ENCODE measurements at places on chromosomes 2 and 18.

DNA sequence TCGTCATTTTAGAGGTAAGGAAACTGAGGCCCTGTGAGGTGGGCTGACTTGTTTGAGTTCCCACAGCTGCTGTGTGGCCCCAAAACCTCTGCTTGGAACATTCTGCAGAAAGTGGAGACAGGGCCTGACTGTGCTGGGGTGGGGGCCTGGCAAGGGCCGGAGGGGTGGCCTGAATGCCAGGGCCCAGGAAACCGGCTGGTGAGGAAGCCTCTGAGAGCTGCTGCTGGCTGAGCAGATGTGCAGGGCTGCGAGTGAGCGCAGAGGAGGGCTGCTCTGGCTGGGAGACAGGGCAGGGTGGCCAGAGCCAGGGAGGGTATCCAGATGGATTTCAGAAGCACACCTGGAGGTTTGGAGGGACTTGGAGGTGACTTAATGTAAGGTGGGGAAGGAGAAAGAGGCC, 29.9 kb upstream of the INHBB start:
- no peak for DNase-seq

GRCh38 chr2:164509137-164509877, 112.0 kb downstream of the GRB14 start:
- DNase-seq = no peak

DNA sequence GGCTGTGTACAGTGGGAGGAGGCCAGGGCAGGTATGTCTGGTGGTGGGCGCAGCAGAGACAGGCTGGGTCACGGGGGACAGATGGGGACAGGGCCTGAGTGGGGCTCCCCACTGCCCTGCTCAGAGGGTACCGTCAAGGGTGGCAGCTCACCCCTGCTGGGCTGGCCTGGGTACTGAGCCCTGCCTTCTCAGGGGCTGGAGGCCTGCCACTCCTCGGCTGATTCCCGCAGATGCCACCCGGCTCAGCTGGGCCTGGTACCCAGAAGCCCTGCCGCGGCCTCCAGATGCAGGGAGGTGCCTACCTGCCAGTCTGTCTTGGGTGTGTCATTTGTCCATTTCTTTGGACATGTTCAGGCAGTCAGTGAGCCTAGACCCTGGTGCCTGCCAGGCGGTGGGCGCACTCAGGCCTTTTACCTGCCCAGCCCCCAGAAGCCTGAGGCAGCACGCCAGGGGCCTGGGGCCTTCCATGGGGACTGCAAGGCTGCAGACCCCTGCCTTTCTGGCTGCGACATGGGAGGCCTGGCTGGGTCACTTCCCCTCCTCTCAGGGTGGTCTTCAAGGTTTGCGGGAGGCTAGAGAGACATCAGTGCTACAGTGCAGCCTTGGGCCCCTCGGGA, 3.3 kb downstream of the SNORC start:
- no peak for DNase-seq

DNA sequence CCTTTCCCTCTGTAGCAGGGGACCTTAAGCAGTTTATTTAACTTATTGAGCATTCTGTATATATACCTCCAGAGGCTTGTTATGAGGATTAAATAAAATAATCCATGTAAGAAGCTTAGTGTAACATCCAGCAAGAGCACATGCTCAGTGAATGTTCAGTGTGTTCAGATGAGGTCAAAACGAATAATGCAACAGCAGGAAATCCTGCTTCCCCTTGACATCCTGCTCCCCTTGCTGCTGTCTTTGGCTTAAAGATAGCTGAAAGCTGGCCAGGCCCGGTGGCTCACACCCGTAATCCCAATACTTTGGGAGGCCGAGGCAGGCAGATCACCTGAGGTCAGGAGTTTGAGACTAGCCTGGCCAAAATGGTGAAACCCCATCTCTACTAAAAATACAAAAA, 68.7 kb downstream of the COL4A4 start:
- no peak for DNase-seq

GRCh38 chr18:12597760-12598159, 60.1 kb downstream of the SPIRE1 start:
- no peak for DNase-seq

DNA sequence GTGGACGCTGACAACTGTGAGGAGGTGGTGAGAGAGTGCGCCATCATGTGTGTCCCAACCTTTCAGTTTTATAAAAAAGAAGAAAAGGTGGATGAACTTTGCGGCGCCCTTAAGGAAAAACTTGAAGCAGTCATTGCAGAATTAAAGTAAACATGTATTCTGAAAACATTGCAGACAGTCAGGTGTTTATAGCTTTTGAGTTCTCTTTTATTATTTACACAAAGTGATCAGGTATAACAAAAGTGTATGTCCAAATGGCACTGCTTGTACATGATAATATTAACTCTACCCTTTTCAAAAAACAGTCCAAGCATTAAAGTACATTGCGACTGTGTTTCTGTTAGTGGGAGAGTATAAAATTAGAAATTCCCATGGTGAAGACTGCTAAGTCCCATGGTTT, 2.2 kb downstream of the TXNDC2 start:
- DNase-seq = no peak

Measured in T follicular helper cell (primary cell).